Activated CD8-positive, alpha-beta memory T cell treated with anti-CD3 and anti-CD28 coated beads for 1 hour (primary cell): ENCODE measurements at places on chromosomes 5 and 9.

- DNase-seq: no peak
Observed at GRCh38 chr5:91929522-91929817, 546.4 kb upstream of the ARRDC3 start.

DNA sequence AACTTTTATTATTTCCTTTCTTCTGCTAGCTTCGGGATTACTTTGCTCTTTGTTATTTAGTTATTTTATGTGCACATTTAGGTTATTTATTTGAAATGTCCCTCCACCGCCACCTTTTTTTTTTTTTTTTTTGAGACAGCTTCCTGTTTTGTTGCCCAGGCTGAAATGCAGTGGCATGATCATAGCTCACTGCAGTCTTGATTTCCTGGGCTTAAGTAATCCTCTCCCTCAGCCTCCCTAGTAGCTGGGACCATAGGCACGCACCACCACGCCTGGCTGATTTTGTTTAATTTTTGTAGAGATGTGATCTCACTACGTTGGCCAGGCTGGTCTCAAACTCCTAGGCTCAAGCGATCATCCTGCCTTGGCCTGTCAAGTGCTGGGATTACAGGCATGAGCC lies 38.5 kb downstream of the RIC1 start:
- DNase-seq: no peak

GRCh38 chr5:123000731-123001130 lies 35.8 kb downstream of the PPIC start:
- DNase-seq: no peak

- DNase-seq: no peak
Observed at GRCh38 chr5:100898504-100899346, 4.4 kb downstream of the ST8SIA4 start.

DNA sequence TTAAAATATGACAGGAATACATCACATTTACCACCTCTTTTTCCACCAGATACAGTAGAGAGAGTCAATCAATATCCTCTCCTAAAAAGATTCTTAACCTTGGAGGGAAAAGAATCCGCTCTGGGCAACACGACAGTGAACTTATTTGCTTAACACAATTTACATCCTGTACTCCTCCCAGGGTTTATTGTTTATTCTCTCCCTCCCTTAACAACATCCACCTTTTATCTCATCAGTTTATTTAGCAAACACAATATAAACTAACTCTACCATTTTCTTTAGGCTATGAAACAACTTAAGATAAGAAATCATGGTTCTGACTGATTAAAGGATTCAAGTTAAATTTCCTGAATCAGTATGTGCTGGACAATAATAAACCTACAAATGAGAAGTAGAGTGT lies 50.9 kb downstream of the CERT1 start:
- no peak for DNase-seq

- DNase-seq: no peak
Observed at GRCh38 chr5:113039229-113039933, 62.8 kb downstream of the DCP2 start.

GRCh38 chr5:37835380-37835973 lies 4.4 kb downstream of the GDNF start:
- DNase-seq: no peak

GRCh38 chr5:10546186-10546585 lies 17.7 kb upstream of the ANKRD33B start:
- no peak for DNase-seq

GRCh38 chr5:67620424-67621397 lies 424.1 kb upstream of the CD180 start:
- no peak for DNase-seq

DNA sequence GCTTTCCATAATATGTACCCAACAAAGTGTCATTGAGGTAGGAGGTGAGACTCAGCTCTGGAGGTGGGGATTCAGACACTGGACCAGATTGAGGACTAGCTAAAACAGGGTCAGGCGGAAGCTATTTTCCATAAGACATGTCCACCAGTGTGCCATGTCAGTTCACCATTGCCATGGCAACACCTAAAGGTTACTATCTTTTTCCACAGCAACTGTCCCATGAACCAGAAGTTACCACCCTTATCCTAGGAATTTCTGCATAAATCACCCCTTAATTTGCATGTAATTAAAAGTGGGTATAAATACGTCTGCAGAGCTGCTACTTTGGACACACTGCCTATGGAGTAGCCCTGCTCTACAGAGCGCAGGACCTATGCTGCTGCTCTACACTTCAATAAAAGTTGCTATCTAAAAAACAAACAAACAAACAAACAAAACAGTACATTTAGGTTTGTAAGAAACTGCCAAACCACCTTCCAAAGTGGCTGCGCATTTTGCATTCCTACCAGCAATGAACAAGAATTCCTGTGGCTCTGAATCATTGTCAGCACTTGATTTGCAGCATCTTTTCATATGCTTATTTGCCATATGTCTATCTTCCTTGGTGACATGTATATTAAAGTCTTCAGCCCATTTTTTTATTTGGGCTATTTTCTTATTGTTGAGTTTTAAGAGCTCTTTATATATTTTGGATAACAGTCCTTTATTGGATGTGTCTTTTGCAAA lies 18.0 kb upstream of the TRIM32 start:
- no peak for DNase-seq

DNA sequence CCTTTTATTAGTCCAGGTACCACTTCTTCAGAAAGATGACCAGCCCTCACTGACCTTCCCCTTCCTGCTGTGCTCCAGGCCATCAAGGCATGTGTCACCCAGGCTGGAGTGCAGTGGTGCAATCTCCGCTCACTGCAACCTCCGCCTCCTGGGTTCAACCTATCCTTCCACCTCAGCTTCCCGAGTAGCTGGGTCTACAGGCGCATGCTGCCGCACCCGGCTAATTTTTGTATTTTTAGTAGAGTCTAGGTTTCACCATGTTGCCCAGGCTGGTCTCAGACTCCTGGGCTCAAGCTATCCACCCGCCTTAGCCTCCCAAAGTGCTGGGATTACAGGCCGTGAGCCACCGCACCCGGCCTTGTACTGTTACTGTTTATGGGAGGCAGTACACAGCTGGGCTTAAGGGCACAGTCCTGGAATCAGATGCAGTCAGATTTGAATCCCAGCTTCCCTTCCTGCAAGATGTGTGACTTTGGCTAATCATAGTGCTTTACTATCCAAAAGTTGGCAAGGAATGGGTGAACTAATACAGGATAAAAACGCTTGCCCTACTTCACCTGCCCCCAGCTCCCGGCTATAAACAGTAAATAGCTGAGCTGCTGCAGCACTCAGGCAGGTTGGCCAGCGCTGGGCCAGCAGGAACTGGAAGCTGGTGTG lies 483 bp upstream of the EIF4EBP3 start:
- DNase-seq: no peak

GRCh38 chr5:53971551-53971950 lies 338.8 kb downstream of the ARL15 start:
- DNase-seq: no peak

DNA sequence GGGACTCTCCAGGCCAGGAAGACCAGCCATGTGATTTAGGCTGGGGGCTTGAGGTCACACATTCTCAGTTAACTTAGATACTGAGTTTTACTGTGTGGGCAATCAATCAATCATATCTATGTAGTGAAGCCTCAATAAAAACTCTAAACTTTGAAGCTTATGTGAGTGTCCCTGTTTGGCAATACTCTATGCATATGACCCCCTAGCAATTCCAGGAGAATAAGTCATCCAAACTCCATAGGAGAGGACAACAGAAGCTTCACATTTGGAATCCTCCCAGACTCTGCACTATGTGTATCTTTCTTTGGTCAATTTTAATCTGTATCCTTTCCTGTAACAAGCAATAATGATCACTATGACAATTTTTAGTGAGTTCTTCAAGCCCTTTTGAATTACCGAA lies 216.8 kb upstream of the RGMB start:
- no peak for DNase-seq

GRCh38 chr9:78994471-78994870 lies 577.3 kb upstream of the TLE4 start:
- DNase-seq: no peak

DNA sequence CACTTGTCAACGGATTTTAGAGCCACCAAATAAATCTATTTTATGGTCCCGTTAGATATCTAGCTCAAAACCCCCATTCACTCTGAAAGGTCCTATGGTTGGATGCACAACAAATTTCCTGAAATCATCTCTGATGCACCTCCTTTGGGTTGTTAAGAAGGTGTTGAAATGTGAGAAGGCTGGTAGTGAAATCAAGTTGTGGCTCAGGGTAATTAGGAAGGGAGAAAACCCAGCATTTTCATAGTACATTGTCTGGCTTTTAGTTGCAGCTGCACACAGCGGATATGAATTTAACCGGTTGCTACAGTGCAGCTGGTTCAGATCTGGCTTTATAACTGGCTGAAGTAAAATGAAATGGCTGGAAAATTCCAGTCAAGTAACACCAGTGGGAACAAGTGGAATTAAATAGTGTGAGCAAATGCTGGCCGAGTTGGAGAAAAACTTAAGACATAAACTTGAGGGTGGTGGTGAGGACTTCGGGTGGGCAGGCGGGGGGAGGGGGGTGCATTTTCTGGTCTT lies 17.6 kb downstream of the RGMB start:
- no peak for DNase-seq

GRCh38 chr9:97395745-97396144 lies 16.2 kb upstream of the TDRD7 start:
- DNase-seq: no peak
